ENCODE measurements at places on chromosomes 6 and 20.

GRCh38 chr6:137046871-137047412, 2.2 kb upstream of the IL20RA start:
- DNase-seq: no peak

DNA sequence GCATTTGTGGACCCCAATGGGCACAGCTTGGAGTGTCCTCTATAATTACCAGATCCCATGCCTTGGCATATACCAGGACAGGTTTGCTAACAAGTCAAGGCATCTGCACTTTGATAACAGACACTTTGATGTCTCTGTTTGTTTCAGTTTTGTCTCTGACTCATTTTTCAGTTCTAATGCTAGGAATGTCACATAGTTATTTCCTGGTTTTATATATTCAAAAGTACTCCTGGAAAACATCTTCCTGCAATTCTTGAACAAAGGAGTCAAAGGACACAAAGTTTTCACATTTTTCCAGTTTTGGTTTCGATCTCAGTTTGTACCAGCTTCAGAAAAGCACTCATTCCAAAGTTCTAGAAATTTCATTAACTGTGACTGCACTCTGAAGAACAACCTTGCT, 188.1 kb downstream of the FOXC1 start:
- DNase-seq: no peak

DNA sequence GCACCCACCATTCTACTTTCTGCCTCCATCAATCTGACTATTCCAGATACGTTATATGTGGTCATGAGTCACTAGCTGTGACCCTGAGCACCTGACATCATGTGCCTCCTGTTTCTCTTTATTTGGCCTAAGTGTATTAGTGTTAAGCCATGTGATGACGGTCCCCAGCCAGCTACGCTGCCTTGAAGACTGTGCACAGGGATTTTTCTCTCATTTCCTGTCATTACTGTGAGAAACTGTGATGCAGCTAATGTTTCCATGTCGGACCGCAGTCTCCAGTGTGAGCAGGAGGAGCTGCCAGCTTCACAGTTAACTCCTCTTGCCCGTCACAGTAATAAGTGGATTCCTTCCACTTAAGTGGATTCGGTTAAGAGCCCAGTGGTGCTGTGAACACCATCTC, 9.9 kb upstream of the SPATS1 start:
- no peak for DNase-seq

- DNase-seq: no peak
Observed at GRCh38 chr6:126963077-126963809, 155.2 kb upstream of the RSPO3 start.

- no peak for DNase-seq
Observed at GRCh38 chr6:116379764-116380163, 9.0 kb downstream of the DSE start.

DNA sequence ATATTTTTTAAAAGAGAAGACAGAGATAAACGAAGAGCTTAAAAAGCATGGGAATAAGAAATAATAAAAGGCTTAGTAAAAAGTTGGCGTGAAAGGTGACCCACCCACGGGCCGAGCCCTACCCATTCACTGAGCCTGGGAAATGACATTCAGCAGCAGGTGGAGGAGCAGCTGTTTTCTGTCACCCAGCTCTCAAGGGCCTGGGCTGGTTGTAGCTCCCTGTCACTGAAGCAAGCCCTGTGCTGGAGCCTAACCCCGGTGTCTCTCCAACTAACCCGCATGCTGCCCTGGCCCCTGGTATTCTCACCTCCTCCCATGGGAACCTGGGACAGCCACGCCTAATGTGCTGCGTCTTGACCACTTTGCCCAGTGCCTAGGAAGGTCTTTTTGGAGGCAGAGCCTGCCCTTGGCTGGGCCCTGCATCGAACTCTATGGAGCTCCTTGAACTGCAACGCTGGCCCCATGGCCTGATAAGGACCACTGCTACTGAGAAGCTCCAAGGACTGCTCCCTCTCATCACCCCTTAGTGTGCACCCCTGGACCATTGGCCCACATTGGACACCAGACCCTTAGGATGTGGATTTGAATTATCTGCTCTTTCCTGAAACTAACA, 68.8 kb upstream of the IYD start:
- no peak for DNase-seq

GRCh38 chr20:61690993-61691838, 374.5 kb downstream of the TAF4 start:
- DNase-seq: no peak

GRCh38 chr6:45460166-45460565, 82.4 kb upstream of the SUPT3H start:
- DNase-seq: no peak

- no peak for DNase-seq
Observed at GRCh38 chr6:125952764-125953501, 3.6 kb upstream of the HINT3 start.

GRCh38 chr6:5188646-5189045, 72.1 kb downstream of the LYRM4 start:
- DNase-seq: no peak

Measured in glutamatergic neuron (in vitro differentiated cells).